ENCODE measurements at places on chromosomes 7 and 10.

GRCh38 chr7:100396421-100396982 lies 23.2 kb downstream of the PILRA start:
- no peak for DNase-seq

DNA sequence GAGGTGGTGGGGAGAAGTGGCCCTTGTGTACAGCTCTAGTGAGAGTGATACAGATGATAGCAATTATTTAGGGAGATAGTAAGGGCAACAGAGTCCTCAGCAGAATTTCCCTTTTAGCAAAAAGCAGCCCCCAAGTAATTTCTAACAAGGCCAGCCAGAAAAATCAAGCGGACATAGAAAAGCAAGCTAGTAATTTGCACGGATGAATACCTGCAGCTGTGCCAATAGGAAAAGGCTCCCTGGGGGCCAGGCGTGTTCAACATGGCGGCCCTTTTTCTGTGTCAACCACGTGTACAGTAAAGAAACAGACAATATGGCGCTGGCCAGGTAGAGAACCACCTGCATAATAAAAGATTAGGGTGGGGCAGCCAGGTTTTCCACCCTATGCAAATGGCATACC lies 7.4 kb downstream of the MCM10 start:
- no peak for DNase-seq

- DNase-seq: no peak
Observed at GRCh38 chr7:22730921-22731654, 4.1 kb downstream of the IL6 start.

GRCh38 chr10:101244321-101245050 lies 15.2 kb upstream of the LBX1 start:
- no peak for DNase-seq

GRCh38 chr7:81503336-81503735 lies 266.5 kb downstream of the HGF start:
- no peak for DNase-seq

DNA sequence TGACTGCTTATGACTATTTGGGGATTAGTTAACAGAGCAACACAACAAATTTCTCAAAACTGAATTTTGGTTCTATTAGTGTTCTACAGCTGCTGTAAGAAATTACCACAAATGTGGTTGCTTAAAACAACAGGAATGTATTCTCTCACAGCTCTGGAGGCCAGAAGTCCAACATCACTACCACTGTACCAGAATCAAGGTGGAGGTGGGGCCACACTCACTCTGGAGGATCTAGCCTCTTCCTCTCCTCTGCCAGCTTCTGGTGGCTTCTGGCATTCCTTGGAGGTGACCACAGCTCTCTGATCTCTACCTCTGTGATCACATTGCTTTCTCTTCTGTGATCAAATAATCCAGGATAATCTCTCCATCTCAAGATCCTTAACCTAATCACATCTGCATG lies 194.7 kb upstream of the BMPER start:
- DNase-seq: no peak

DNA sequence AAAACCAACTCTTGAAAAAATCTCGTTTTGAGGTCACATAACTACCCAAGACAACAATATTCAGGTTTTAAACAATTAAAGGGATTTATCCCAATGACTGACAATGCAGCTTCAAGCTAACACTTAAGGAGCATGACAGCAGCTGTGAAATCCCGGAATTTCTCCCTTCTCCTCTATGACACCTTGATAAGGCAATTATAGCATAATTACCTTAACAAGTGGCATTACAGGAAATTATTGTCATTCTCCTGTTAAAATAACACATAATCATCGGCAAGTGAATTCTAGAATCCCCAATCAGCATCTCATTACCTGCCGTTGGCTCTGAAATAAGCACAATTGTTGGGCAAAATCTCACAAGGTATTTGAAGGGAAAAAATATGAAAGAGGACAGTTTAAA lies 417.0 kb upstream of the PFKP start:
- DNase-seq: no peak

GRCh38 chr7:104775531-104775930 lies 238.5 kb upstream of the KMT2E start:
- DNase-seq: no peak
